ENCODE measurements at places on chromosomes 1 and 21.
A peak's percentile ranks its signal among the peaks of the same experiment; 100 is the strongest.

DNA sequence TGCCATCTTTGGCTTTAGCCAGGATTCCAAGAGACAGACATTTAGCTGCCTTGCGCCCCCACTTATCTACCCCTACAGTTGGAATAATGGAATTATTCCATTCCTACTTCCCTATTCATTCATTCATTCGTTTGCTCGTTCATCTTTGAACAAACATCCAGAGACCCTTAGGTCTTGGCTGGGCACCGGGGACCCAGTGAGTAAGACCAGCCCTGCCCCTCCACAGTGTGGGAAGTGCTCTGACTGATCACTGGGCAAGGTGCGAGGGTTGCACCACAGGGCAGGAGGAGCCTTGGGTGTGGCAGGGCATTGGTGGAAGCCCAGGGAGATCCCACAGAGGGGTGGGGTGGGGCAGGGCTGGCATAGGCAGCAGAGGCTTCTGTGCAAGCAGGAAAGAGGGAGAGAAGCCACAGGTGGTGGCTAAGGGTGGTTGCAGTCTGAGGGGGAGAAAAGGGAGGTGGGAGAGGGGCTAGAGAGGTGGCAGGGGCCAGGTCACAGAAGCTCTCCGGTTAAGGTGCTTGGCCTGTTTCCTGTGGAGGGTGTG is 35.0 kb upstream of the TMEM61 start:
- no peak for DNase-seq

DNA sequence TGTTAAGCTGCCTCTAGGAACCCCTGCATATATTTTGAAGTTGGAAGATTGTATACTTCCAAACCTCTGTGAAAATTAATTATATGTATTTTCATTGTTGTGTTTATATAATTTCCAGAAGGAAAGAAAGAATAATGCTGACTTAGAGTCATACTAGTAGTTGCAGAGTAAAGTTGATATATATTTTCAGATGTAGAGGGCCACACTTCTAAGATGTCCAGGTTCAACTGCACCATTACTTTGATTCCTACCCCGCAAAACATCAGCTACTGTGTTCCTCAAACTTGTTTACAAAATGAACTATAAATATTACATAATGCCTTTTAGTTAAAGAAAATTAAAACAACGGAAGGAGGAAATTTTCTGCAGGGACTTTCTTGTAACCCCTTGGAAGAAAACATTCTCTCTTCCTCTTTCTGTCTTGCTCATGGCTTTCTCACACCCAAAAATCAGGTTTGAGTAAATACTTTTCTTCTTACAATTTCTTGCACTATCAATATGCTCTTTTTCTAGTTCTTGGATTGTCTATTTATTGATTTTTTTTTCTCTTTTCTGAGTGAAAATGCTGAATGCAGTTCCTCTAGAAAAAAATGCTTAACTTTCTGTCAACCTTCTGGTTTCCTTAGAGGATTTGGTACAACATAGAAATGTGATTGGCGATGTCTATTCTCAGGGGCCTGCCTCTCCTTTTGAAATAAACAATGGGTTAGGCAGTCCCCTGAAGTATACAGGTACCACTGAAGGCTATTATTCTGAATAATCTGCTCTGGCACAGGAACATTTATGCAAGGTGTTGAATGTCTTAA is 867.8 kb downstream of the TTLL7 start:
- DNase-seq: no peak

GRCh38 chr1:109824349-109825115 is 60.8 kb upstream of the EPS8L3 start:
- no peak for DNase-seq

GRCh38 chr1:68217060-68217554 is 15.2 kb downstream of the WLS start:
- DNase-seq: no peak

- no peak for DNase-seq
These were observed 173.4 kb upstream of the HMCN1 start for GRCh38 chr1:185560760-185561159.

GRCh38 chr1:173476665-173477285 is 360 bp upstream of the PRDX6 start:
- peak; percentile 92 for DNase-seq

DNA sequence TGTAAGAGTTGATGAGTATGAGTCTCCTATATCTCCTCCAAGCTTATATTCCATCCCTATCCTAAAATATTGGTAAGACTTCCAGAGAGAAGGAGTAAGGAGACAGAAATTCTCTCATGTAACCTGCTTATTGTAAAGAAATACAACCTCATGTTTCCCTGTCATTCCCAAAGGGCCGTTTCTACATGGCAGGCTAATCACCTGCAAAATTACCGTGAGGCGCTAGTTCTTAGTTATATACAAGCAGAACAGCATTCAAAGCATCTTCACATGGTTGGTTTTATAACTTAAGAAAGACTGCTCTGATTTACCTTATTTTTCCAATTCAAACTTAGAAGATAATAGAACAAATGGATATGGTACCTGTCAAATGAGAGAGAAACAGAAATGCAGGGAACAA is 42.9 kb downstream of the DAB1 start:
- DNase-seq: no peak

GRCh38 chr1:171455967-171456366 is 29.4 kb upstream of the PRRC2C start:
- no peak for DNase-seq

DNA sequence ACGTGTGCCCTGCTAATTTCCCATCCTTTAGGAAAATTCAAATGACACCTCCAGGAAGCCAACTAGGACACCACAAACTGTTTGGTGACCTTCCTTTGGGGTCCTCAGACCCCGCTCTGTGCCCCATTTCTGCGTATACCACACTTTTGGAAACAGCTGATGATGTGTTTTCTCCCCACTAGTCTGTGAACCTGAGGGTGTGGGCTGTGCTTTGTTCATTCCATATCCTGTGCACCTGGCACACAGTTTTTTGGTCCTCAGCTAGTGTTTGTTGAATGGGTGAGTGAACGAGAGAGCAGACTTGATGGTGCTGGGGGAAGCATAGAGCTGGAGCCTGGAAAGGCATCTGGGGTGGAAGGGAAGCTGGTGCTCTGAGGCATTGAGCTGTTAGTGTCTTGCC is 48.6 kb downstream of the RPS6KA1 start:
- no peak for DNase-seq

DNA sequence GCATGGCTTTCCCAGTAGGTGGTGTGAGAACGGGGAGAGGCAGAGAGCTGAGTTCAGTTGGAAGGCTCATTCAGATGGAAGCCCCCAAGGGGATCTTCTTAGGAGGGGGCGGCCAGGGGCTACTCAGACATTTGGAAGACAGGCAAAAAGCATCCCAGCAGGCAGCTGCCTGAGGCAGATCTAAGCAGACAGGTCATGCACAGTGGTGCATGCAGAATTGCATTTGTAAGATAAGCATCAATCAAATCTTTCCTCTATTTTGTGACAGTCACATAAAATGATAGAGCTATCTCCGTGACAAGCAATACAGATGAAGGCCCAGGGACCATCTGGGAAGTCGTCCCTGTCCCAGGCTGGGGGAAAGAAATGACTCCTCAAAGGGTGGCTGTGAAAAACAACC is 3.8 kb downstream of the RAB3B start:
- DNase-seq: no peak

GRCh38 chr1:206790502-206791250 is 18.4 kb upstream of the IL10 start:
- no peak for DNase-seq
